ENCODE measurements at places on chromosomes 2 and 18. TPM values are rescaled to one million over a fixed set of nuclear protein-coding genes. Genes with fewer than 3 reads are reported as not detected.

FBLN7 gene
- polyA plus RNA-seq = 8.5 TPM

FN1 gene
- 373 TPM for polyA plus RNA-seq

CAPN14 gene
- polyA plus RNA-seq = 0.09 TPM

- DNase-seq = no peak
Observed at GRCh38 chr2:38438883-38439612, 62.0 kb upstream of the ATL2 start.

GRCh38 chr2:186379052-186379451 is 107.0 kb upstream of the ZC3H15 start:
- no peak for DNase-seq

GRCh38 chr2:219253753-219254589 is at the start of gene TUBA4A:
Gene TUBA4A (minus strand): TSS chr2:219253918. CDS start chr2:219253858, 60 bp downstream.
- DNase-seq = no peak

- no peak for DNase-seq
Observed at GRCh38 chr2:25760297-25760696, 86.9 kb upstream of the DTNB start.

GRCh38 chr2:238948765-238949641 is 101.1 kb downstream of the TWIST2 start:
- DNase-seq = no peak

Measured in hindlimb muscle (tissue), 1 donor.